EH (cell line): ENCODE measurements at places on chromosomes 1 and 21.

GRCh38 chr1:1358433-1359271 lies at the start of gene MXRA8:
Gene MXRA8, minus strand, starts transcription at chr1:1358555. Its CDS starts 51 bp downstream, at chr1:1358504.
- DNase-seq = peak; percentile 94

DNA sequence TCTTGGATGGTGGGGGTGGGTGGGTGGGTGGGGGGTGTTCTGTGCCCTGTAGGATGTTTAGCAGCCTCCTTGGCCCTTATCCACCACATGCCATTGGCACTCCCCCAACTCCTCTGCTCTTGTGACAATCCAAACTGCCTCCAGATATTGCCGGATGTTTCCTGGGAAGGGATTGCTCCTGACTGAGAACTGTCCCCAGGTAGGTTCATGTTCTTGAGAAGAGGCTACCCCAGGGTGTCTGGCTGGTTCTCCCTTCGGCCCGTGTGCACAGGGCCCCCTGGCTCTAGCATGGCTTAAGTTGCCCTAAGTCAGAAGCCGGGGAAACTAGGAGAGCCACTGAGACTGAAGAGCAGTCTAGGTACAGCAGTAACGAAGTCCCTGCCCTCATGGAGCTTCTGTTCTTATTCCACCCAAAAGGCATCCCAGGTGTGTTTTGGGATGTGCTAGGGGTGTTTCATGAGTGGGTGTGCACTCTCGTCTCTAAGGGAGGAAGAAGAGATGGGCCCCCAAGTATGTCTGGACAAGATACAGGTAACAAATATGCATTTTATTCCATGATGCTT lies 19.8 kb upstream of the THRAP3 start:
- DNase-seq = peak; percentile 51

GRCh38 chr21:45670731-45671130 lies 27.2 kb downstream of the PCBP3 start:
- DNase-seq = no peak

GRCh38 chr1:39418236-39418635 lies 73.2 kb upstream of the BMP8A start:
- no peak for DNase-seq

DNA sequence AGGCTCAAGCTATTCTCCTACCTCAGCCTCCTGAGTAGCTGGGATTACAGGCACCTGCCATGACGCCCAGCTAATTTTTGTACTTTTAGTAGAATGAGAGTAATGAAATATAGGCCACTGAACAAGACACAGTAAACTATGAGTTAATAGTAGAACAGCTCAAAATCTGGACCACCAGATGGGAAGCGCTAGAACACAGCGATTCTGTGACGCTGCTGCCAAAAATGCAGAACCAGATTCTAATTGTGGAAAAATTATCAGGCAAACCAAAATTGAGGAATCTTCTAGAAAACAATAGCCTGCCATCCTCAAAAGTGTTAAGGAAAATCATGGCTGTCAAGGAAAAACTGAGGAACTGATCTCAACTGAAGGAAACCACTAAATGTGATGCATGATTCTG lies 111.4 kb upstream of the TIAM1 start:
- DNase-seq = no peak

DNA sequence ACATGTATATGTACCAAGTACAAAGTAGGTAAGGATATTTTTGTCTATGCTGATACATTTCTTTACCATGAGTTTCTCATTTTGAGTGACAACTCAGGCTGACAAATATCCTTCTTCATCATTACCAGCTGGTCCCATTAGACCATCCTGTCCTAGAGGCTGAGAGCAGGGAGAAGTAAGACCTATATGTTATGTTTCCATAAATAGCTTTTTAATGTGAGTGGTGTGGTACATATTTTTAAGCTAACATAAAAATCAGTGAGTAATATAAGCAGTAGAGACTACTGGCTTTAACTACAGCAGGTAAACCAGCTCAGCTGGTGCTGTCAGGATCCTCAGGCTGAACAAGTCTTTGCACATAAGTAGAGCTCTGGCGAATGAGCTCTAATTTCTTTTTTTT lies 62.4 kb downstream of the CLEC20A start:
- peak; percentile 5 for DNase-seq

GRCh38 chr1:176552217-176552991 lies 89.4 kb downstream of the PAPPA2 start:
- DNase-seq = no peak

DNA sequence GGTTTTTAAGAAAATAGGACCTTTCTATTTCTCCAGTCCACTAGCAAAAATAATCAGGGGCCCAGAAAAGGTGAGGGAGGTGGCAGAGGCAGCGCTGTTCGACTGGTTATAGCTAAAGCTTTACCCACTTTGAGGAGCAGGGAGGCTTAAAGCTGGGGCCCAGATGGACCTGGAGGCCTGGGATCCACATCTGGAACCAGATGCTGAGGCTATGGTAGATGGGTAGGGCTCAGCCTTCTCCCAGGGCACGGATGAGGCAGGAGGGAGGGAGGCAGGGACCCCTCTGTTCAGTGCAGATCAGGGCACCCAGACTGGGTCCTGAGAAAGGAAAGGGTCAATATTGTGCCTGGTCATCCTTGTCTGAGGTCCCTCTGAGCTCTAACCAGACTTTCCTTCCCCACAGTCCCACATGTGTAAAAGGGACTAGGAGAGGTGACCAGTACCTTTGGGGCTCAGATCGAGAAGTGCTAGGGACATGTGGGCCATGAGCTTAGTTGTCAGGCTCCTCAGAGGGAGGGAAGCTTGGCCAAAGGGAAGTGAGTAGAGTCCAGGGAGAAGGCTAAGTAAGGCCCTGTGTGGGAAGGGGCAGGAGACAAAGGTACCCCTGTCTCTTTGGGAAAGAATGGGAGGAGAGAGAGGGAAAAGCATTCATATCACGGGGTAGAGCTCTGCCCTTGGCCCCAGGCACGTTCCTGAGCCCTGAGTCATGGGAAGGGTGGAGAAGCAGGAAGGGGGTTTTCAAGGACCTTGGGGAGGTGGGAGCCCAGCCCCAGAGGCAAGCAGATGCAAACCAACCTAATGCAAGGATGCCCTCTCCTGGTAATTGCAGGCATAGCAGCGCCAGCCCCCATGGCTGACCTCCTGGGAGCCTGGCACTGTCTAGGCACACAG lies 15.4 kb downstream of the LMNA start:
- peak; percentile 98 for DNase-seq

GRCh38 chr1:203678943-203679661 lies 52.5 kb downstream of the ATP2B4 start:
- DNase-seq = no peak

DNA sequence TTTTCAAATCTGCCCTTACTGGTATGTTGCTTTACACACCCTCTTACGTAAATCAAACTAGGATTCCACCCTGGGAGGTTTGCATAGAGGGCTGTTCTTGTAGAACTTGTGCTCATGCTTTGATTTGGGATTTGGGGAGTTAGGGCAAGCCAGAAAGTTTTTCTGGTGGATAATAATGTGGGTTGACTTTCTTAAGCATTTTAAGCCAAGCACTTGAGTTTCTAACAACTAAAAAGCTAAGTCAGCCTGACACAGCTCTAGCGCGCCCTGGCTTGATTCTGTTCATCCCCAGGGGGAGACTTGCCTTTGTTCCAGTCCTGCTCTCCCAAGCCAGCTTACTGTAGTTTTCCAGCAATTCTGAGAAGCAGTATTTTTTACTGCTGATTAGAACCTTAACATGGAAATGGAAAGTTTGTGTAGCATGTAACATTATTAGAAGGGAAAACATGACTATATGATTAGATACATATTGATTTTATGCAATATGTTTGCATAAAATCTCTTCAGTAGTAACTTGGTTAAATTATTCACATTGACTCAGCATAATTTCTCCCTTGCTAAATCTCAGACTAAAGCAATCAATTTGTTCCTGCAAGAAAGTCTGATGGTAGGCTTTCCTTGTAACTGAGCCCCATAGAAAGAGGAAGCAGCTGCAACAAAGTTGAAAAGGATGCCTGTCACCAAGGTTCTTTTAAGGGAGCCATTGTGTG lies 11.0 kb upstream of the PGD start:
- peak; percentile 70 for DNase-seq

DNA sequence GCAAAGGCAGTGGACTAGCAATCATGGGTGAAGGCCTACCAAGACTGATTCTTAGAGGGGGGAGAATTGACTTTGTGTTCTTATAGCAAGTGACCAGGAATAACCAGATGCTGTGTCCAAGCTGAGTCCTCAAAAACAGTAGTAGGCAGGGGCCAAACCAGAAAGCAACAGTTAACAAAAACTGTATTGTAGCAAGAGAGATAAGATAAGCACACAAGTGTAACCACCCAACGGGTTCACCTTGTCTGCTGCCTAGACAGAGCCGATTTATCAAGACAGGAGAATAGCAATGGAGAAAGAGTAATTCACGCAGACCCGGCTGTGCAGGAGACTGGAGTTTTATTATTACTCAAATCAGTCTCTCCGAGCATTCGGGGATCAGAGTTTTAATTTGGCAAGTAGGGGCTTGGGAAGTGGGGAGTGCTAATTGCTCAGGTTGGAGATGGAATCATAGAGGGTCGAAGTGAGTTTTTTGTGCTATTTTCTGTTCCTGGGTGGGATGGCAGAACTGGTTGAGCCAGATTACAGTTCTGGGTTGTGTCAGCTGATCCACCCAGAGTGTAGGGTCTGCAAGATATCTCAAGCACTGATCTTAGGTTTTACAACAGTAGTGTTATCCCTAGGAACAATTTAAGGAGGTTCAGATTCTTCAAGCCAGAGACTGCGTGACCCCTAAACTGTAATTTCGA lies 8.3 kb upstream of the CSRP1 start:
- DNase-seq = no peak

DNA sequence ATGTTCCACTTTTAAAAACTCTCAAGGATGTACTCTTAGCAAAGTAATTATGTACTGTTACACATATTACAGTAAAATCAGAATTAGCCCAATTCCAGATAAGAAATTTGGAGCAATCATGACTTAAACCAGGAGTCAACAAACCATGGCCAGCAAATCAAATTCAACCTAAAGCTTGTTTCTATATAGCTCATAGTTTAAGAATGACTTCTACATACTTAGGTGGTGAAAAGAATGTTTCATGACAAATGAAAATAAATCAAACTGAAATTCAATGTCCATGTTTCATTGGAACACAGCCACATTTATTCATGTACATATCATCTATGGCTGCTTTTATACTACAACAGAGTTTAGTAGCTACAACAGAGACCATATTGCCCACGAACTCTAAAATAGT lies 35.1 kb downstream of the FRRS1 start:
- peak; percentile 53 for DNase-seq

- no peak for DNase-seq
Measured at GRCh38 chr1:21705303-21705980, 36.3 kb upstream of the RAP1GAP start.

DNA sequence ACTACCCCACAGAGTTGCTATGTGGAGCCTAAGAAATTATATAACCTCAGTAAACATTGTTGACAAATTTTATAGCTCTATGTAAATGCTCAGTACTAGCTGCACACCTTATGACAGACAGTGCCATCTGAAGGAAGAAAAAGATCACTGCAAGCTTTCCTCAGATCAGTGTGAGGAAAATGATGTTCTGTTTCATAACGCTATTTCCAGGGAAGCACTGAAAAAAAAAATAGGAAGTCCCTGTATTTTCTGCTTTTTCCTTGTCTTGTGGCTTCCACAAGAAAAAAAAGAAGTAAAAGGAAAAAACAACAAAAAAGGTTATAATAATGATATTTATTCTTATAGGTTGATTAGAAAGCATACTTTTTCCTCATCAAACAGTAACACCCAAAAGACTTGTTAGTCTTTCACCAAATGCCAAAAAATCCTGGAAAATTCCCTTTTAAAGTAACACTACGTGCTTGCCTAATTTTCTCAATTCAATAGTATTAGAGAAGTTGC lies 23.2 kb downstream of the LYST start:
- peak; percentile 58 for DNase-seq

DNA sequence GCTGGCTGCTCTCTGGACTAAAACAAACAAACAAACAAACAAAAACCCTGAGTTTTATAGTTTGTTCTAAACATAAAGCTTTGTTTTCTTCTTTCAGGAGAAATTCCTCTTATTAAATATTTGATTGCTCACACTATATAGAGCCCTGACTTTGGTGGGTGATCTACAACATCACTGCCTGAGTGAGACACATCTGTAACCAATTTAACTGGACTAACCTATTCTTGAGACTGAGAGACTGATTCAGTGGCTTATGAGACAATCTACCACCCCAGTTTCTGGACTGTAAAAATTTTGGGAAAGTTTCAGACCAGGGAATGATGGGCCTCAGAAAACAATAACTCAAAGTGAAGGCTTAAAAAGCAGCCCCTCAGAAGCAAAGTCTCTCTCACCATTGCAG lies 537.0 kb downstream of the NEGR1 start:
- DNase-seq = no peak

GRCh38 chr1:67135354-67135753 lies 584 bp upstream of the C1orf141 start:
- DNase-seq = peak; percentile 81
